ENCODE measurements at places on chromosomes 5 and 9.

- DNase-seq: no peak
Measured at GRCh38 chr5:54959673-54960418, 25.5 kb downstream of the ESM1 start.

- no peak for DNase-seq
Measured at GRCh38 chr5:18091142-18091541, 456.9 kb downstream of the TAF11L14 start.

- no peak for DNase-seq
Measured at GRCh38 chr5:162068412-162068811, 839 bp downstream of the GABRG2 start.

GRCh38 chr5:159645179-159645846 lies 271.0 kb upstream of the ADRA1B start:
- DNase-seq: no peak

DNA sequence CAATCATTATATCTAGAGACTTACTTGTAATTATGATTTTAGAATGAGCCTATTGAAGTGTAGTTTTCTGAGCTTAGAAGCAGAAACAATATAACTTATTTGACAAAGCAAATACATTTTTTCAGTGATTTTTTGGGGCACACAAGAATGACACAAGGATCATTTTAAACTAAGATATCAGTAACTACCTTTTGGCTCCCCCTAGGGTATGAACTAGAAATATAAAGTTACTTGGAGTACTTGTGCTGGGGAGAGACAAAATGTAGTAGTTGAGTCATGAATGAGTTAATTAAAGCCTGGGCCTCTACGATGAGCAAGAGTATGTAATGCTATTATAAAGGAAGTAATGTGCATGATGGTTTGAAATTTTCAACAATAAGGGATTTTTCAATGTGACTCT lies 1244.1 kb upstream of the ACO1 start:
- peak; percentile 45 for DNase-seq

DNA sequence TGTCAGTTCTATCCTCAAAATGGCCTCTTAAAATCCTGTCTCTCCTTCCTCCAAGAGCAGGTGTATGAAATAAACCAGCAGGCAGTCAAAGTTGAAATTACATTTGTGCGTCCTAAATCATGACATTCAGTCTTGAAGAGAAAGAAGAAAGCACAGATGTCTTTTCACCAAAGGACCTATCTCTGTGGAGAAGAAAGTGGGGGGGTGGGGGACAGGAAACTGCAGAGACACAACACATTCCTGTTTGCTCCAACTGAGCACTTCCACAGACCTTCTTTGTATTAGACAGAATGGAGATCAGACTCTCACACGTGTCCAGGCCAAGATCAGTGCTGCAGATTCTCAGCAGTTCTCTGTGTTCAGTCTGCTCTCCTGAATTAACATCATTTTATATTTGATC lies 471.9 kb upstream of the RGMB start:
- no peak for DNase-seq

DNA sequence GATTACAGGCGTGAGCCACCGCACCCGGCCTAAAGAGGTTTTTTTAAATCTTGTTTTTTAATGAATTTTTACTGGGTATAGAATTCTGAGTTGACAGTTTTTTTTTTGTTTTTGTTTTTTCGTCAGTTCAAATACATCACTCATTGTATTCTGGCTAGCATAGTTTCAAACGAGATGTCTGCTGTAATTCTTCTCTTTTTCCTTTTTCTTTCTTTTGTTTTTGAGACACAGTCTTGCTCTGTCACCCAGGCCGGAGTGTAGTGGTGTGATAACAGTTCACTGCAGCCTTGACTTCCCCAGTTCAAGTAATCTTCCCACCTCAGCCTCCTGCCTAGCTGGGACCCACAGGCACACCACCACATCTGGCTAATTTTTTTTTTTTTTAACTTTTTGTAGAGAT lies 2.2 kb upstream of the PRRT1B start:
- no peak for DNase-seq

GRCh38 chr9:124257070-124257843 lies 492 bp upstream of the NEK6 start:
- DNase-seq: no peak

DNA sequence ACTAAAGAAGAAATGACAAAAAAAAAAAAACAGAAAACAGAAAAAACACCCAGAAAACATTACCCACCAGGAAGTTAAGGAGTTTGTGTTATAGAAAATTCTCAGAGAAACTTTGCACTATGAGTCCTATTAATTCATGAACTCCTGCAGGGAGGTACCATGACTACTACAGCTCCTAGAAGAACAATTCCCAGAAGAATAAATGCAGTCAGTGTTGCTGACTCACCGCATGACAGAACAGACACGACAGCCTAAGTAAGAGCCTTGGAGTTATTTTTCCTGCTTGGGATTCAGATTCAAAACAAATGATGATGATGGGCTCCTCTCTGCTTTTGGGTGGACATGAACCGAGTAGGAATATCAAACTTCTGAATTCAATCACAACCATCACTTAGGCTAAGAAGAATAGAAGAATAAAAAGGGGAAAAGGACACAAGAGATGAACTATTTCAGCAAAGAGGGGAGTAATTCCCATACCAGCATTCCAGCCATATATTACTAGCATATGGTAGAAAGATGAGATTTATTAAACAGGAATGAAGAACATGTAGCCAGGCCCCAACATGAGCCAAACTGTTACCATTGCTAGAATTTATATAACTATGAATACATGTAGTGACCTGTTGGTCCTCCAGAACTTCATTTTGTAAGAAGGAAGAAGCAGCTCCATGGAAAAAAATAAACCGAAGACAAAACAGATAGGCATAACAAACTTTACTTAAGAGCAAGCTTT lies 209.6 kb upstream of the PDE4D start:
- DNase-seq: peak; percentile 25

DNA sequence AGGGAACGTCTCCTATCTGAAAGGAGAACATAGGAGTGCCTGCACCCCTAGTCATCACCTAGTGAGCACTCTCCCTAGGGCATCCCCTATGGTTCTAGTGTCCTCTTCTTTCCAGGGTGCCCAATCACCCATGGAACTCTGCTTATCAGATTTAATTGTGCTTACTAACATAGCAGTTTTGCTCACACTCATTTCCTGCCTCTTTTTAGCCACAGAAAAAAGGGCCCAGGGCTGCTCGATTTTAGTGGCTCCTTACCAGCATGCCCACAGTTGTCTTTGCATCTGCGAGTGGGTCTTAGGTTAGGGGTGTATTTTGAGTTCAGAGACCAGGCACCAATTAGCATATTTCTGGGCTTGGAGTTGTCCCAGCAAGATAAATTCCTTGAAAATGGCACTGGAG lies 1110.2 kb downstream of the TAF11L14 start:
- DNase-seq: no peak

DNA sequence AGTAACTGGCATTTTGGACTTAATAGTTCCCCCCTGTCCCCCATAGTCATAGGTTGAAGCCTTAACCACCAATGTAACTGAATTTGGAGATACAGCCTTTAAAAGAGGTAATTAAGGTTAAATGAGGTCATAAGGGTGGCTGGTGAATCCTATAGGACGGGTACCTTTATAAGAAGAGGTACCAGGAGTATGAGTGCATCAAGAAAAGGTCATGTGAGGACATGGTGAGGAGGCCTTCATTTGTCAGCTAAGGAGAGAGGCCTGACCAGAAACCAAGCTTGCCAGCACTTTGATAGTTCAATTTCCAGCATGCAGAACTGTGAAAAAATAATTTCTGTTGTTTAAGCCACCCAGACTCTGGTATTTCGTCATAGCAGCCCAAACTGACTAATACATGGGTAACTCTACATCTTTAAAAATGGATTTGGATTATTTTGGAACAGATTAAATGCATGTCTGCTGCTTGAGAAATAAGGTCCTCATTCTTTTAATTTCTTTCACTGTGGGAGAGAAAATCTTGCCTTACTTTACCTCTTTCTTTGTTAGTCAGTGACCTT lies 9.7 kb downstream of the RASA1 start:
- DNase-seq: peak; percentile 61

GRCh38 chr5:156402387-156402921 lies 75.5 kb downstream of the SGCD start:
- no peak for DNase-seq

DNA sequence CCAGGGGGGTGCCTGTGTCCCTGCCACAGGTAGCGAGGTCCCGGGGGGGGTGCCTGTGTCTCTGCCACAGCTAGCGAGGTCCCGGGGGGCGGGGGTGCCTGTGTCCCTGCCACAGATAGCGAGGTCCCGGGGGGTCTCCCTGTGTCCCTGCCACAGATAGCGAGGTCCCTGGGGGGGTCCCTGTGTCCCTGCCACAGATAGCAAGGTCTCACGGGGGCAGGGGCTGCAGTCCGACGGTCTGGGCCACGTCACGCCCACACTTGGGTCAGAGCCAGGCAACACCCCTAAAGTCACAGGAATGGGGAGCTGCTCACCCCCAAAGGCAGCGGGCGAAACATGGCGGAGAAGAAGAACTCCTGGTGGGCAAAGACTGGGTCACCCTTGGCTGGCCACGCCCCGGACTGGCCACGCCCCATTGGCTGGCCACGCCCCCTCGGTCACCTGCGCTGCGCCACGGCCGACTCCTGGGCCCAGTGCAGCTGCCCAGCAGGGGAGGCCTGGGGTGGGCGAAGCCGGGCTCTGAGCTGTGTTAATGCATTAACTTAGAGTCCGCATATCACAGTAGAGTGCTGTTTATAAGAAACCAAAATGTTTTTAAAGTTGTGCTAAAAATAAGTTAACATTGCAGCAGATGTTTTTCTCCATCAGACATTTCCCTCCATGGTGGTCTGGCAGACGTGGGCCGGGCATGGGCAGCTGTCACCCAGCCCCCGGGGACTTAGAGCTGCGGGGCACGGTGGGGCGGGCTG lies 7.0 kb downstream of the NOXA1 start:
- DNase-seq: no peak

GRCh38 chr5:10595672-10596309 lies 31.9 kb downstream of the ANKRD33B start:
- peak; percentile 89 for DNase-seq

GRCh38 chr5:141250576-141250975 lies 5.4 kb downstream of the PCDHB15 start:
- DNase-seq: no peak

DNA sequence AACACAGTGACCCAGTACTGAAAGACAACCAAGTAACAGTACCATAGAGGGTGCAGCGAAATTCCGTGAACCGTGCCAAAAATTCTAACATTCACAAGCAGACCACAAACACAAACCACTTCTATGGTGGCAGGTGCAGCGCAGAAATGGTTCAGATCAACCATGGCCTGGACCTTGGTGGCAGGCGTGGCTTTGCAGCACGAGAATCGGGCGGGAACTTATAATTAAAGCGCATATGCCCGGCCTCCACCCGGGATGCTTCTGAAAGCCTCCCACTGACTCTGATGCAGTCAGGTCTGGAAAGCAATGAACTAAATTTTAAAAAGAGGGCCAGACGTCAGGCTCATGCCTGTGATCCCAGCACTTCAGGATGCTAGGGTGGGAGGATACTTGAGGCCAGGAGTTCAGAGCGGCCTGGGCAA lies 68.0 kb upstream of the TBC1D9B start:
- DNase-seq: no peak

- DNase-seq: no peak
Measured at GRCh38 chr9:81814794-81815464, 113.3 kb upstream of the SPATA31D4 start.

DNA sequence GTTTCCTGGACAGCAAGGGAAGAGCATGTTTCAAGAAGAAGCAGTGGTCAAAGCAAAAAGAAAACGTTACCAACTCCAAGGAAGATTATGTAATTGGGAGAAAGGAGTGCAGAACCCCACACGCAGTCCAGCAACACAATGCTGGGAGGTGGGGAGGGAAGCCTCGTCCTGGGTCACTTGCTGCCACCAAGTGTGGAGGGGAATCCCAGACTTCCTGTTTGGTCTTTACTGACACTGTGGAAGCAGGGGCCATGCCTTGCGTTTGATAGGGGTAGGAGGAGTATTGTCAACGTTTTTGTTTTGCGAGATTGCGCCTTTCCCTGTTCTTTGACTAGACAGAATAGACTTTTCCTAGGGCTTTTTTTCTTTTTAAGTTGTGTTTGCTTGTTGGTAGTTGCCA lies 421.0 kb downstream of the KDM4C start:
- DNase-seq: no peak

- peak; percentile 50 for DNase-seq
Measured at GRCh38 chr9:119810645-119811429, 441.6 kb upstream of the BRINP1 start.

DNA sequence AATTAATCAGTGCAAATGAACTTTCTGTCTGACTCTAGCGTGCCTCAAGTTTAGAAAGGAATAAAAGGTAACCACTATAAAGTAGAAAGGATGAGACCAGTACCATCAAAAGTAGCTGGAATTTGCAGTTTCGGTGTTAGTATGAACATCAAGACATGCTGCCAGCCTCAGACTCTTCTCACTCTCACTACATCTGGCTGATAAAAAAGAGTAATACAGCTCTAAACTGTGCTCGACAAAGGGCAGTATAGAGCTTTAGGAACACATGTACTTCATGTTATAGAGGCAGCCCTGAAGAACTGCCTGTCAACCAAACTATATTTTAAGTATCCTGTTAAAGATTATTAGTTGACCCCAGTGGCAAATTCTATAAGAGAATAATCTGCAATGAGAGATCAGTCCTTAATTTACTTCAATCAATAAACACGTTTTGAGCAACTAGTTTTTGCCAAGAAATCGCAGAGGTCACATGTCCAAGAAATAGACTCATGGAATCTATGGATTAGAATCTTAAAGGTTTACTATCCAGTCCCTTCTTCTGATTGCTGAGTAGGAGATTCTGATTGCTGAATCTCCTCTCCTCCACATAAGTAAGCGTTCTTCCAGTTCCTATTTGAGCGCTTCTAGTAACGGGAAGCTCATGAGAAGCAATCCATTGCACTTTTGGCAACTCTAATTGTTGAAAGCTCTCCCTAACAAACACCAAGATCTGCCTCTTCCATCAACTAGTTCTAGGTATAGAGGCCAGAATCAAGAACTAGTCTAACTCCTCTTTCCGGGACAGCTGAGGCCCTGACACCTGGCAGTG lies 941 bp downstream of the XPA start:
- peak; percentile 46 for DNase-seq

DNA sequence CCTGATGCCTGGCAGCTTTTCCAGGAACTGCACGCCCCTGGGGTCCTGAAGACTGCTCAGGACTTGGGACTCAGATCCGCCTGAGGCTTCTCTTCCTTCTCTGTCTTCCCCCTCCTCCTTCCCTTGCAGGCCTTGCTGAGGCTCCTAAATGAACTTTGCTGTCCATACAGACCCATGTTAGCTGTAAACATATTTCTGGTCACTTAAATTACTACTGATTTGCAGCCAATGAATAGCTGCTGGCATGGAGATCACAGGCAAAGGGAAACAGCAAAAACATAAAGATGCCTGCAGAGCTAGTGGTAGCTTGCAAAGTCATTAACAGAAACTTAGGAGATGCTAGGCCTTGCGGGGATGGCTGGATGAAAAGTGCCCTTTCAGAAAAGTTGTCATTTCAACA lies 261.9 kb downstream of the GADD45G start:
- DNase-seq: no peak

Data from fibroblast of the aortic adventitia (primary cell).